ENCODE measurements at places on chromosomes 2 and 18.

GRCh38 chr2:12259493-12259892 is 457.2 kb upstream of the TRIB2 start:
- H3K4me3 ChIP-seq: no peak overlapping the region
- no peaks in the 10 kb centered on the region for H3K36me3 ChIP-seq
- H3K27me3 ChIP-seq: no peaks in the 10 kb centered on the region
- peaks cover 37% of the 10 kb centered on the region for H3K4me1 ChIP-seq
- no peak for DNase-seq

GRCh38 chr2:150778828-150779227 is 291.4 kb upstream of the RND3 start:
- H3K4me3 ChIP-seq: no peak overlapping the region
- H3K4me1 ChIP-seq: peaks cover 16% of the 10 kb centered on the region
- no peaks in the 10 kb centered on the region for H3K27me3 ChIP-seq
- H3K27ac ChIP-seq: no peak overlapping the region

DNA sequence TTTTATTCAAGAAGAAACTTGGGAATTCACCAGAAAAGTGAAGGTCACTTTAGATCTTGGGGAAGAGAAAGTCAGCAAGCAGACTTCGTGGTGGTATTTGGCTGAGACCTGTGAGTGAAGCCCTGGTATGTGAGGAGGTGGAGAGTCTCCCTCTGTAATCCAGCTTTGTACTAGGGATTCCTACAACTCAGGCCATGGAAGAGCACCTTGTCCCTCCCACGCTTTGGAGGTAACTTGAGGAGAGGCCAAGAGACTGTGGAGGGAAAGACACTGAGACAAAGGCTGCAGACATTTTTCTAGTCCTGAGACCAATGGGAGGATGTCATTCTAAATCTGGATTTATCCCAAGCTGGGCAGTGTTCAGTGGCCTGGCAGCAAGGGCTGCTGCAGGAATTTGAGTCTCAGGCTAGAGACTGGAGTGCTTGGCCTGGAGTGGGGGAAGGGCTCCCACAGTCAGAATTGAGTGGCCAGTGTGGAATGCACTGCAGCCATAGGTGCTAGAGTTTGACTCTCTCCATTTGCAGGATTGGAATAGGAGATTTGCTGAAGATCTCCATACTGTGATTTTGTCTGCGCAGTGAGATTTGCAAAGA is 219.0 kb downstream of the ACTR3 start:
- no peak overlapping the region for H3K4me3 ChIP-seq
- H3K27me3 ChIP-seq: no peaks in the 10 kb centered on the region
- H3K27ac ChIP-seq: no peak overlapping the region
- no peaks in the 10 kb centered on the region for H3K36me3 ChIP-seq
- no peak for DNase-seq
- H3K4me1 ChIP-seq: no peaks in the 10 kb centered on the region

DNA sequence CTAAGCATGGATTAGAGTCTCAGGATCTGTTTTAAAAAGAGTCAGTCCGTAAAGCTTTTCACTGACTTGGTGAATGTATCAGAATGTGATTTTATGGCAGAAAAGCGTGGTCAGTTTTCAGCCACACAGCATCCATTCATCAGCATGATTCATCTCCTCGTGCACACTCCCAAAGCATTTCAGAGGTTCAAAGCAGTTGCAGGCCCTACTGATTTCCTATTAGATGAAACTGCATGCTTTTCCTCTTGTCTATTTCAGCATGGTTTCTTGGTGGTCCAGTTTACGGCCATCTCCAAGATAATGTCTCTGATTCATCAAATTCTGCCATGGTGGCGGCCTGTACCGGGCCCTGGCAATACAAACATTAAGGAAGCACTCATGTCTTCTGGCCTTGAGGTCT is 4.8 kb upstream of the PARD6G start:
- peaks cover 6% of the 10 kb centered on the region for H3K4me1 ChIP-seq
- peaks cover 10% of the 10 kb centered on the region for H3K27me3 ChIP-seq
- DNase-seq: no peak
- H3K4me3 ChIP-seq: no peak overlapping the region
- H3K36me3 ChIP-seq: no peaks in the 10 kb centered on the region
- no peak overlapping the region for H3K27ac ChIP-seq

DNA sequence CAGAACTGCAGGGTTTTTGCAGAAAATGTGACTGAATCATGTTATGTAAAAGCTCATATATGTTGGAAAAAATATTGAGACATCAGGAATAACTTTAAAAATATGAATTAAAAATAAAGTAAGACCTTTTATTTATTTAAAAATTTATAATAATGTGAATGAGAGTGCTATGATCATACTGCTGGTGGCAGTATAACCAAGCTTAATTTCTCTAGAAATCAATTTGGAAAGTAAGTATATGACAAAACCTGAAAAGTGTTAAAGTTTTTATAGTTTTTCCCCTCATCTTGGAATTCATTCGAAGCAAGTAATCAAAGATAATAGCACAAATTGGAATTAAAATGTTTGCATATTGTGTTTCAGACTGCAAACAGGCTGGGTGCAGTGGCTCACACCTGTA is 7.5 kb downstream of the SLC39A10 start:
- no peak overlapping the region for H3K4me3 ChIP-seq
- no peak overlapping the region for H3K27ac ChIP-seq
- peaks cover 16% of the 10 kb centered on the region for H3K4me1 ChIP-seq
- no peaks in the 10 kb centered on the region for H3K36me3 ChIP-seq
- DNase-seq: no peak
- no peaks in the 10 kb centered on the region for H3K27me3 ChIP-seq

GRCh38 chr2:176075481-176075880 is 8.3 kb downstream of the EVX2 start:
- H3K4me1 ChIP-seq: peaks cover 22% of the 10 kb centered on the region
- H3K36me3 ChIP-seq: no peaks in the 10 kb centered on the region
- peaks cover 100% of the 10 kb centered on the region for H3K27me3 ChIP-seq
- no peak overlapping the region for H3K27ac ChIP-seq
- no peak overlapping the region for H3K4me3 ChIP-seq

GRCh38 chr2:20542746-20543468 is 96.0 kb downstream of the RHOB start:
- H3K4me3 ChIP-seq: no peak overlapping the region
- no peaks in the 10 kb centered on the region for H3K27me3 ChIP-seq
- H3K4me1 ChIP-seq: peaks cover 30% of the 10 kb centered on the region
- DNase-seq: no peak
- no peaks in the 10 kb centered on the region for H3K36me3 ChIP-seq
- H3K27ac ChIP-seq: no peak overlapping the region

DNA sequence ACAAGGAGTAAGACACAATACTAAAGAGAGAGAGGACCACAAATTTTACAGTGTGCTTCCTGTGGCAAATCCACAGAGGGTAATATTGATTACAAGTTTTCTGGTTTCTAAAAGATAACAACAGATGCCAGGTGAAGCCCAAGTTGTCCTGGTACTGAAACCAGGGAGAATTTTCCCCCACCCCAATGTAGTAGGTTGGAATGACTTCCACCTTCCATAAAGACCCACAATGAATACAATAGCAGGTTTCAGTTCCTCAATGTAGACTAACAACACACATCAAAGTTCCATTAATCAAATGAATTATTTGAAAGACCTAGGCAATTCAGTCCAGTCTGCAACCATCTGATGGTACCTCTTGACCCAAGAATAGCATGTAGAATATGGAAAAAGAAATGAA is 44.0 kb upstream of the TMEM247 start:
- H3K4me1 ChIP-seq: peaks cover 14% of the 10 kb centered on the region
- no peaks in the 10 kb centered on the region for H3K27me3 ChIP-seq
- no peak for DNase-seq
- H3K4me3 ChIP-seq: no peak overlapping the region
- H3K36me3 ChIP-seq: no peaks in the 10 kb centered on the region

DNA sequence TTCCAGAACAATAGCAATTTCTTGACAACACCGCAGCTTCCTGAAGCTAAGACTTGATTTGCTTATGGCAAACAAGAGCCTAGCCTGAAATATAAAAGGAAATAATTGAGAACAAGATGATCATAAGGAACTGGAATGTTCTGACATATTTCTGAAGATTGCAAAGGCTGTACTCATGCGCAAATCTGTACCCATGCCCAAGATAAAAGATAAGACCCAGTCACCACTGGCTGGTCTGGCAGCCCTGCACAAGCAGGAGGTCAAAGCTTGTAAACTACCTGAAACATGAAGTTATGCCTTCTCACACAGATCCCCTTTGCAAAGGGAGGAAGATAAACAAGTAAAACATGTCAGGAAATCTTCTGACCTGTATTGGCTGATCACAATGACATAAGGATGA is 160.8 kb upstream of the GYPC start:
- H3K4me1 ChIP-seq: no peaks in the 10 kb centered on the region
- H3K27ac ChIP-seq: no peak overlapping the region
- no peaks in the 10 kb centered on the region for H3K36me3 ChIP-seq
- no peak overlapping the region for H3K4me3 ChIP-seq

- DNase-seq: no peak
- no peak overlapping the region for H3K4me3 ChIP-seq
- no peaks in the 10 kb centered on the region for H3K36me3 ChIP-seq
- peaks cover 99% of the 10 kb centered on the region for H3K4me1 ChIP-seq
- H3K27me3 ChIP-seq: no peaks in the 10 kb centered on the region
Observed at GRCh38 chr18:7592305-7593071, 25.4 kb downstream of the PTPRM start.

Data from left ventricle myocardium inferior (tissue), 1 donor.